Suprapubic skin (tissue), 4 donors: ENCODE measurements at places on chromosomes 2 and 18.

GRCh38 chr2:40405465-40405864, 46.4 kb downstream of the SLC8A1 start:
- DNase-seq, result no peak

DNA sequence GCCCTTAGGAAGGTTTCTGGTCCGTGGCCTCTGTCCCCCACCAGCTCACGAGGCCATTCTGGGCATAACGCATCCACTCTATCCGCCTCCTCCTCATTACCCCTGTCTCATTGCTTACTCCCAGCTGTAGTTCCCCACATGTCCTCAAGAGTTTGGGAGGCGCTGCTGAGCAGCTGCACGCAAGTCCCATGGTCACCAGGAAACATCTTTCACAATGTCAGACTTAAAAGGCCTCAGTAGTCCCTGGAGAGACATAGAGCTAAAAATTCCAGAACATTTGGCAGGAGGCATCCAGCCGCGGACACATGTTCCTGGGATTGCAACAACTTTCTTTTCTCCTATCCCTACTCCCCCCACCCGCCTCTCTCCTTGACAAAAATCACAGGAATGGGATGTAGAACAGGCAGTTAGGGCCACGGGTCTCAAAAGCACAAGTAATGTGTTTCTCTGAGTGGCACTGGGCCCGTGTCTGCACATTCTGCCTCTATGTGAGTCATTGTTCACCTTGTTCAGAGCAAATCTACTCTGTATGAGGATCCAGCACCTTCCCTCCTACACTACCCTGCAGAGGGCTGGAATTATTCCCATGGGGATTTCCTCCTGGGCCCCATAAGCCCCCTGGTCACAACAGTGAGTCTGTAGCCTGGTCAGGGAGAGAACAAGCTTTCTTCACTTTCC, 8.1 kb downstream of the LBH start:
- DNase-seq, result peak; percentile 87

DNA sequence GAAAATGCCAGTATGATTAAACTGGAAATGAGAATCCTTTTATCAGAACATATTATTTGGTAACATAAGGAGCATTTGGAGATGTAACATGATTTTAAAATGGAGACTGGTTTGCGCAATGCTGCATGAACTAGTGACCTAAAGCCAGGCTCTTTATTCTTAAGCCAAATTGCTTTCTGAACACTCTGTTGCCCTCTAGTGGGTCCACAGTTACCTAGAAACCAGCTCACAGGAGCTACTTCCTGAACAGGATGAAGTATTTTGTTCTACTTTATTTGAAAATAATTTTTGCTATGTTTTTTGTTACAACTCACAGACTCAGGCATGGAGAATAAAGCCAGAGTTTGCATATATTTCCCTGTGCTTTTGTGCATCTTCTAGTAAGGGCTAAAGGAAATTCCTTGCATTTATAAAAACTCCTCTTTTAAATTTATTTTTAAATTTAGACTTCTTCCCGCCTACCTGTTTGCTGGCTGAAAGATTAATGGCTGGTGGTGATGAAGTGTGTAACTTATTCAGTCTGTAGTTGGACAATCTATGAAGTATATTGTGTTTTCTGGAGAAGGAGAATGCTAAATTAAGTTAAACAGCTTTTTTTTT, 146.7 kb downstream of the PARD3B start:
- peak; percentile 62 for DNase-seq

- no peak for DNase-seq
Observed at GRCh38 chr2:241739651-241740050, 5.2 kb downstream of the D2HGDH start.

DNA sequence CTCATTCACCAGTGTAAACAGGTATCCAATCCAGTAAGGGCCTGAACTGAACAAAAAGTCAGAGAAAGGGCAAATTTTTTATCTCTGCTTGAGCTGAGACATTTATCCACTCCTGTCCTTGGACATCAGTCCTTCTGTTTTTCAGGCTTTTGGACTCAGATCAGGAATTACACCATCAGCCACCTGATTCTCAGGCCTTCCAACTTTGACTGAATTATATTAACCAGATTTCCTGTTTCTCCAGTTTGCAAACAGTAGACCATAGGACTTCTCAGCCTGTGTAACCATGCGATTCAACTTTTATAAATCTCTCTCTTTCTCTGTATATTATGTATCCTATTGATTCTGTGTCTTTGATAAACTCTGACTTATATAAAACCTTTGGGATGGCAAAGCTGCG, 289.3 kb upstream of the CDH2 start:
- no peak for DNase-seq

DNA sequence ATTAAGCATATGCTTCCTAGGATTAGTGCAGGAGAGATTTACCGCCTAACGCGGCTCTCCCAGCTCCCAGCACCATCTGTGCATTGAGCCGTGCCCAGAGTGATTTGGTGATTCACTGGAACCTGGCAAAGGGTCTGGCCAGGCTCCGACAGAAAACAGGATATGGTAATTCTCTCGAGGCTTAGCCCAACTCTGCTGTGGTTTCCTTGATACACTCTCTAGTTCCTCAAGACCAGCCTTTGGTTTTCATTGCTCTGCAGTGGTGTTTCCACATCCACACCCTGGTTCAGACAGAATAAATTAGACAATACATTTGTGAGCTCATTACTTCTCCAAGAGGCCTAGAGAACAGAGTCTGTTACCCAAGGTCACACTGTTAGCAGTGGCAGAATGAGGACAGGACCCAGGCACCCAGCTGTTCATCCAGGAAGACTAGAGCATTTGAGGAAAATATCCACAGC, 23.0 kb upstream of the SMAD2 start:
- DNase-seq, result no peak

GRCh38 chr2:208033701-208034502, 8.6 kb upstream of the PLEKHM3 start:
- DNase-seq, result no peak

DNA sequence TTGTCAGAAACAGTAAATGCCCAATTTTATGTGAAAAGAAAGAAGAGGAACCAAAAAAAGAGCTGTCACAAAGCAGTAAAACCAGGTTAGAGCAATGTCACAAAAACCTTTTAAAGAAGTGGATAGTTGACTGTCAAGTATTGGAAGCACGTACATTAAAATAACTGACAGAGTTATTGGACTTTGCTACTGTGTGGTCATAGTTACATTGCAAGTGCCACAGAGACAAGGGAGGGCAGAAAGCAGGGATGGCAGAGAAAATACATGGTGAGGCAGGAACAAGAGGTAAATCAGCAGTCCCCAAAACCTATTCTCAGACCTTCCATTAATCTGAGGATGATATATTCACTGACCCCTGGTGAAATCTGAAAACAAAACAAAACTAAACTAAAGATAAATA, 116.3 kb downstream of the LRP1B start:
- DNase-seq, result no peak

DNA sequence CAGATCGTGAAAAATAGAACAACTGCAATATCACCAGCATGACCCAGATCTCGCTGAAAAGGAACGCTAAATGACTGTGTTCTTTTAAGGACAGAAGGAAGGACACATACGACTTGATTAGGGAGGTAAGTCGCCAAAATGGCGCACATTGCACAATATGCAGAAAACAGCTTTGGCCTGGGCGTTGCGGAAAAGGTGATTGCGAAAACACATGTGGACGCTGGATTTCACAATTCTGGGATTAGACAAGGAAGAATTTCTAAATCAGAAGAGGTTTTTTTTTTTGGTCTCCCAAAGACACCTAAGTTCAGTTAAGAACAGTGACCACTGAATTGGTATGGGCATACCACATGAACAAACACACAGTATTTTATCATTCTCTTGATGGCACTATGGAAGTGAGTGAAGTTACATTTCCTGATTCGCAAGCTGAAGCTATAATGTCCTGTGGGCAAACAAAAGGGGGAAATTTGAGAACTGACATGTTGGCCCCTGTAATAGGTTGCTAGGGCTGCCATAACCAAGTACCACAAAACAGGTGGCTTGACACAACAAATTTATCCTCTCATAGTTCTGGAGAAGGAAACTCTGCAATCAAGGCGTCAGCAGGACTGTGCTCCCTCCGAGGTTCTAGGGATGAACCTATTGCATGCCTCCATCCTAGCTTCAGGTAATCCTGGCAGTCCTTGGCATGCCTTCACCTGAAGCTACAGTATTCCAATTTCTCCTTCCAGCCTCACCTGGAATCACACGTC, 25.8 kb upstream of the ERICH2 start:
- no peak for DNase-seq

DNA sequence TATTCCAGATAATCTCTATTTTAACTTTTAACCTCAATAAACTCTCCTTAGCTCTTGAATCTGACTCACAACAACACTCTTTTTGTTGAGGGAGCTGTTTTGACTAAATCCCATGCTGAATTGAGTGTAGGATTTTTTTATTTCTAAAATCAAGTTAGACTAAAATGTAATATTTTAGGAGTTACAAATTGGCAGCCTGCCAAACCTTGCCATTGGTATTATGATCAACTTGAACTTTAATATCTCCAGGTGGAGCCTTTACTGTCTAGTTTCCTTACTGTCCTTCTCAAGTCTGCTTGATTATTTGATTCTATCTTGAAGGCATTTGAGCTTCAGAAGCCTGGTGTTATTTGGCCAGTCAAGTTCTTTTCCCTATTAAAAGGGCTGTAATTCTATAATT, 8.7 kb downstream of the PIKFYVE start:
- no peak for DNase-seq

DNA sequence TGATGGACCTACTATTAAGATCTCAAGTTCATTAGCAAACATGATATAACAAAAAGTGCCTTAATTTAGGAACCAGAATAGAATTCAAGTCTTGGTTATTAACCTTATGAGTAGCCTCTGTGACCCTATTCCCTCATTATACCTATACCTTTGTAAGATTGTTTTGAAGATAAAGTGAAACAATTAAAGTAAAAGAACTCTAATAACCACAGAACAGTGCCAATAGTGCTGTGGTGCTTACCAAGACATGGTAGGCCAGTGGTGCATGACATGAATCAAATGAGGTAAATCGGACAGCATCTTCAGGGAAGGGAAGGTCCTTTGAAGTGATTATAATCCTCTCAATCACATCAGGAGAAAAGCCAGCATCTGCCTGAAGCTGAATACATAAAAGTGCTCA, 36.4 kb downstream of the METTL4 start:
- no peak for DNase-seq

DNA sequence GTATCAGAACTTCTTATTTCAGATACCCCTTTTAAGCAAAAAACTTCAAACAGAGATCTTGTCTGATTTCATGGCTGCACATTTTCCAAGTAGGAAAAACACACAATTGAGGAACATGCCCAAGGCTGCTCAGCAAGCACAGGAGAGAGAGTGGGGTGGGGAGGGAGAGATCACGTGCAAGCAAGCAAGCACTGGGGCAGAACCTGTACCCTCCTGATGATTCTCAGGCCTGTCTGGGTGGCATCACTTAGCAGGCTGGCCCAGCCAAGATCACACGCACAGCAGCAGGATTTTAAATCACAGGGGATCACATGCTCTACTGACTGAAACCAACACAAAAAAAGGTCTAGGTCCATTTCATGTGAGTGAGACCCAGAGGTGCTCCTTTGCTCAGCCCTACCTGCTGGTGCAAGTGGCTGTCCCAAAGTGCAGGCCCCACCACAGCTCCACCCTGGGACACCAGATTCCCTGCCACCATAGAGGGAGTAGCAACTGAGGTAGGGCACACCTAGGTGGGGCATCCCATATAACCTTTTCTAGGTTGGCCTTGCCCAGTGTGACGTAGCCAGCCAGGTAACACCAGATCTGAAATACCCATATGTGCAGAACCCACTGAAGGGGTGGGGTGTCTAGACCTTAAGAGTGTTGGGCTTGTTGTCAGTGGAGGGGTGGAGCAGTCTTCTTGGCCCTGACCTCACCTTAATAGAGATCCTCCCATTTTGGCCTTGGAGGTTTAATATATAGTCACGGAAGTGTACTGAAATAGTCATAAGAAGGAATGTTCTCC, 1.8 kb upstream of the LYPD6B start:
- DNase-seq, result no peak

DNA sequence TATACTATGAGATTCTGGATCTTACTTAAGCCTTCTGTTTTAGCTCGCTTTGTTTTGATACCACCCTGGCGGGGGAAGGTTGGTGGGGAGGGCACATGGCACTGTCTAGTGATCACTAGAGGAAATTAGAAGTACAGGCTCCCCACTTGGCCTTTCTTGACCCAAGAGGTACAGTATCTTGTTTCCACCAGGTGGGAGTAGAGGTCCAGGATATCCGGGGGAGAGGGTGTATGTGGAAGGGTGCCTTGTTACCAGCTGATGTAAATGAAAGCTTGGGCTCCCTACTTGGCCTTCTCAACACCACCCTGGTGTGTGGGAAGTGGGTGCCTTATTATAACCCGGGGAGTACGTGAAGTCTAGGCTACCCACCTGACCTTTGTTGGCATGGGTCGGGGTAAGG, 7.5 kb downstream of the GALNT1 start:
- no peak for DNase-seq

DNA sequence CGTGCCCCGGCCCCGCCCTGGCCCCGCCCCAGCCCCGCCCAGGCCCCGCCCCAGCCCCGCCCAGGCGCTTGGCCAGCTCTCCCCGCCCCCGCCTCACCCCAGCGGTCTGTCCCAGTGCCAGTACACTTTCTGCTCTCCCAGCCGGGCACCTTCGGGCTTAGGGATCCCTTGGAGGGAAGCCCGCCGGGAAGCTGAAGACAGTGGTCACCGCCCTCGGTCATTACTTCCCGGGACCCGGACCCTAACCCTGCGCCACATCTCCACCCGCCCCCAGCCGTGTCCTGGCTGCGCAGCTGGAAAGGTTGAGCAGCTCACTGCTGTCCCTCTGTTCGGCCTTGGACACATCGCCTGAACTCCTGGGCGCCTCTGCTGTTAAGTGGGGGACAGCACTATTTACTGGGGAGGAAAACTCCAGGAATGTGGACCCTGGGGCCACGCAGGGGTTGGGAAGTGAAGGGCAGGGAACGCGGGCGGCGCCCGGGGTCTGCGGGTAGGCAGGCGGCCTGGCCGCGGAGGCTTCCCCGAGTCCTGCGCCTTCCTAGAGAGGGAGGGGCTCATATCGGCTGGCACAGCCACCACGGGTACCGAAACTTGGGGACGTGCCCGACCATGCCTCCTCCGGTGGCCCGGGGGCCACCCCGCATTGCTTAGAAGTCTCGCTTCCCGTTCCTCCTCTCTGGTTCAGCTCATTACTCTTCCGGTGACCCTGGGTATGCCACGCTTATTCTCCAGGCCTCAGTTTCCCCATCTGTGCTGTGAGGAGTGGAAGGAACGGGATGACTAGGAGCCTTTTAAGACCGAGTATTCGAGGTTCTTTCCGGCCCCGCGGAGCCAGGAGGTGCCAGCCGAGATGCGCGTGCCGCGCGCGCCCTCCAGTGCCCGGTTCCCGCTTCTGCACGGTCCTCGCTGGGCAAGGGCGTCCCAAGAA, 121.0 kb downstream of the GYPC start:
- peak; percentile 89 for DNase-seq

GRCh38 chr2:181140414-181140813, 160.0 kb downstream of the UBE2E3 start:
- peak; percentile 56 for DNase-seq

DNA sequence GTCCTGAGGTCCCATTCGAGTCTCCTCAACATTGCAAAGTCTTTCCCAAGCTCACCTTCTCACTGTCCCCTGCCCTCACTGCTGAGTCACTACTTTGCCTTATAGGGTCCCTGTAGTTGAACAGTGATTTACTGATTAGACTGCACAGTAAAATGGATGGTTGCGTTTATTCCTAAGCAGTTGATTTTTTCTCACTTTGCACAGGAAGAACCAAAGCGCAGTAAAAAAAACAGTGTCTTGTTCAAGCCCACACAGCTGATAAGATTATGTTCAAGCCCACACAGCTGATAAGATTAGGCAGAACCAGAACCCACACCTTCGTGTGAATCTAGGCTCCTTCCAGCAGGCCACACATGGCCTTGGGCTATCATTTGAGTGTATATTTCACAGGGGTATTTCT, 215.3 kb upstream of the COPS8 start:
- peak; percentile 15 for DNase-seq

GRCh38 chr2:122105877-122106206, 350.4 kb downstream of the TSN start:
- no peak for DNase-seq
